Cerebellum (tissue), 4 donors: ENCODE measurements at places on chromosomes 3 and 15. TPM values are rescaled to one million over a fixed set of nuclear protein-coding genes. Genes with fewer than 3 reads are reported as not detected.

GRCh38 chr3:71458895-71459294 is 124.6 kb downstream of the FOXP1 start:
- DNase-seq: no peak

GRCh38 chr3:122021811-122022401 is at the start of gene ILDR1:
ILDR1 (minus strand) TSS chr3:122022247; CDS start chr3:122022077, 170 bp downstream.
- DNase-seq: no peak

Gene C2CD4A
- total RNA-seq: 0.73 TPM

DNA sequence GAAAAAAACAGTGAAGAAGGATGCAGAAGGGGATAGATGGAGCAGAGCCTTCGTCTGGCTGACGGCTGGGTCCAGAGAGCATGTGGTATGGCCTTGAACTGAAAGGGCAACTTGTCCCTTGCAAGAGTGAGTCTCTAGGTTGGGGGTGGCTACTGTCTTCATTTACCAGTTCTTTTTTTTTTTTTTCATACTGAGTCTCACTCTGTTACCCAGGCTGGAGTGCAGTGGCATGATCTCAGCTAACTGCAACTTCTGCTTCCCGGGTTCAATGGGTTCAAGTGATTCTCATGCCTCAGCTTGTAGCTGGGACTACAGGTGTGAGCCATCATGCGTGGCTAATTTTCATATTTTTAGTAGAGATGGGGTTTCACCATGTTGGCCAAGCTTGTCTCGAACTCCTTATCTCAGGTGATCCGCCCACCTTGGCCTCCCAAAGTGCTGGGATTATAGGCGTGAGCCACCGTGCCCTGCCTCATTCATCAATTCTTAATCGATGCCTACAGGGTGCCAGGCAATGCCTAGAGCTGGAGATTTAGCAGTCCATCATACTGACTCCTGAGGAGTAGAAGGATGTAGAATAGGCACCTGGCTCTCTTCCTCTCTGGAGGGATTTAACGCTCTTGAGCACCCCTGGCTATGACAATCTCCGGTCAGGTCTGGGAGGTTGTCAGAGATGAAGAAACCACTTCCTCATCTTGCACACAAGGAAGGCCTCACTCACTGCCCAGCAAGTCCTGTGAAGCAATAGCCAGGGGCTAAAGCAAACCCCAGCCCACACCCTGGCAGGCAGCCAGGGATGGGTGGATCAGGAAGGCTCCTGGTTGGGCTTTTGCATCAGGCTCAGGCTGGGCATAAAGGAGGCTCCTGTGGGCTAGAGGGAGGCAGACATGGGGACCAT is at the start of gene CAMP:
CAMP (plus strand) TSS at position 880 of the 898 bp plus-strand sequence; CDS start at position 897, 17 bp downstream.
- no peak for DNase-seq

Gene SLC35G2
- 23.9 TPM for total RNA-seq

DNA sequence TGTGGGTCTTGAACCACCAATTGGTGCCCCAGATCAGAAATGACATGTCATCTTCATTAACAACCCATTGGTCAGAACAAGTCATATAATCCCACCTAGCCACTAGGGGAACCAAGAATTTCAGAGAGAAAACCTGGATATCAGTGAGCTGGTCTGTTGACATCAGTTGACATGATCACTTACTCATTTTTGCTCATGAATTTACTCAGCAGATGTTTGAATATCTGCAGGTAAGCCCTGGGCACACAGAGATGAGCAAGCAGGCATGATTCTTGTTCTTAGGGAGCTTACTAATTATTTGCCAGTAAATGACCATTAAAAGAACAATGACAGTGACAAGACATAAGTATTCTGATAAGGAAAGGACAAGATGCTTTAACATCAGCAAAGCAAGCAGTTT is 64.3 kb upstream of the PLCL2 start:
- no peak for DNase-seq

DNA sequence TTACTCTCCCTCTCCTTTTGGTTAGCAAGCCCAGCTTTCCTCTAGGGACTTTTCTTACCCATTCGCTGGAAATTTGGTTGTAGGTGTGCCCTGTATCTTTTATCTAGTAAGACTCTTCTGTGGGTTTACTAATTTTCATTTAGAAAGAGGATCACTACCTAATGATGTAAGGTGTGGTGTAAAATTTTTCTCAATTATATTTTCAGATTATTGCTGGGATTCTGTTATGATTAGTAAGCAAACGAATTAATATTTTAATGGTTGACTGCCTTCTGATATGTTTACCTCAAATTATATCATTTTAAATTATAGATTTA is 28.5 kb downstream of the PLCL2 start:
- no peak for DNase-seq

DNA sequence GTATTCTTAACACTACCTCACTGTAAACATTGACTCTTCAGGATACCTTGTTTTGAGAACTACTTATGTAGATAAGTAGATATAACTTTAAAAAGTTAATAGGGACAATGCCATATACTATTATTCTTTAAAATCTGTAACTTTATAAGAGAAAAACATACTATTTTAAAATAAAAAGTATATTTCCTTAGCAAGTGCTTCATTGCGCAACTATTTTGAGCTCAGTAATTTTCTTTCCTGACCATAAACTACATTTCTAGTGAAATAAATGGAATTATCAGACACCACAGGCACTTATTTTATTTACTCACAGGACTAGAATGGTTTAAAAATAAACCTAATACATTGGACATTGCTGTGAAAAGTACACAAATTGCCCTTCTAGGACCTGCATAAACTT is 764.4 kb upstream of the LMCD1 start:
- no peak for DNase-seq

- DNase-seq: no peak
Measured at GRCh38 chr15:59376733-59377132, 4.1 kb upstream of the MYO1E start.

DNA sequence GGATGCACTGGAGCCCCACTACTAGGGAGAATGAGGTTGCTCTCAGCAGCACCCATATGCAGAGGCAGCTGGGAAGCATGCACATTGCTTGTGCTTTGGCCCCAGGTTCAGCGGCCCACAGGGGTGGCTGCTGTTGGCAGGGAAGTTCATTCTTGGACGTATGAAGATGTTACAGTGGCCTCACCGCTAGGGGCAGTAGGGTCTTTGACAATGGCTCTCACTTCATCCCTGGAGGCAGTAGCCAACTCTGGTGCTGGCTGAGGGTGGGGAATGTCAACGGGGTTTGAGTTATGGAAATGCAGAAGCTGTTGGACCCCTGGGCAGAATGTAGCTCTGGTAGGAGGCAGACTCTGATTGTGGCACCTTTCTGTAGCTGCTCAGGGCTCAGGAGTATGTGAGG is 279.9 kb downstream of the SCAPER start:
- no peak for DNase-seq

- DNase-seq: no peak
Measured at GRCh38 chr3:15199493-15200105, 6.4 kb upstream of the CAPN7 start.

GRCh38 chr3:188233320-188233719 is 79.4 kb downstream of the LPP start:
- no peak for DNase-seq

GRCh38 chr15:94856267-94856854 is 625.0 kb downstream of the MCTP2 start:
- no peak for DNase-seq
